Fibroblast of pulmonary artery (primary cell): ENCODE measurements at places on chromosomes 13 and 19.
A peak's percentile ranks its signal among the peaks of the same experiment; 100 is the strongest.

GRCh38 chr19:47019431-47020041 is at the start of gene NPAS1:
Gene NPAS1, plus strand, starts transcription at chr19:47019837. Its CDS starts 1,211 bp downstream, at chr19:47021048.
- DNase-seq: no peak

DNA sequence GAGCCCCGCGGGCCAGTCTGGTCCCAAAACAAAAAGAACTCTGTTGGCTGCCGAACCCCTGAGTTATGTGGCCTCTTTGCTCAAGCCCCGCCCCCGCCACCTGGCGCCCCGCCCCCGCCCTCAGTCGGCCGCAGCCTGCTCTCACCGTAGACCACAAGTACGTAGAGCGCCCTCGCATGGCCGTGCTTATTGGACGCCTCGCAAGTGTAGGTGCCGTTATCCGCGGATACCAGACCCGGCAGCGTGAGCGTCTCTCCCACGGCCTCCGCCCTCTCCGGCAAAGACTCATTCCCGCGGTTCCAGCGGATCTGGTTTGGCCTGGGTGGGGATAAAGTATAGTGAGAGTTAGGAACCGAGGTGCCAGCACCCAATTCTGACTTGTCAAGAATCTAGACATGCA is 5.5 kb upstream of the ZNF428 start:
- DNase-seq: peak; percentile 56

DNA sequence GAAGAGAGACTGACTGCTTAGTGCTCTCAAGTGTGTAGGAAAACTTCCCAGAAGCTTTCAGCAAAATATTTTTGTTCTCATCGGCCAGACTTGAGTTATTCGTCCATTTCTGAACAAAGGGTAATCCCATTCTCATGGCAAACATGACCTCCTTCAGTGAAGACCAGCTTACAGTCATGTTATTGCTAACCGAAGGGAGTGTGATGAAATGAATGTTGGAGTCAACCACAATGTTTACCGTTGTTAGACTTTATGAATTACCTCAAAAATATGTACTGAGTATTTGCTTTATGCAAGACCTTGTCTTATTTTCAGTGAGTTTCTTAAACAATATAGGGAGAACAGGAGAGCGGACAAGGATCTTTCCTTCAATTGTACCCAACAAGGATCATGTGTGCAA is 228.6 kb downstream of the LMO7 start:
- DNase-seq: peak; percentile 78

DNA sequence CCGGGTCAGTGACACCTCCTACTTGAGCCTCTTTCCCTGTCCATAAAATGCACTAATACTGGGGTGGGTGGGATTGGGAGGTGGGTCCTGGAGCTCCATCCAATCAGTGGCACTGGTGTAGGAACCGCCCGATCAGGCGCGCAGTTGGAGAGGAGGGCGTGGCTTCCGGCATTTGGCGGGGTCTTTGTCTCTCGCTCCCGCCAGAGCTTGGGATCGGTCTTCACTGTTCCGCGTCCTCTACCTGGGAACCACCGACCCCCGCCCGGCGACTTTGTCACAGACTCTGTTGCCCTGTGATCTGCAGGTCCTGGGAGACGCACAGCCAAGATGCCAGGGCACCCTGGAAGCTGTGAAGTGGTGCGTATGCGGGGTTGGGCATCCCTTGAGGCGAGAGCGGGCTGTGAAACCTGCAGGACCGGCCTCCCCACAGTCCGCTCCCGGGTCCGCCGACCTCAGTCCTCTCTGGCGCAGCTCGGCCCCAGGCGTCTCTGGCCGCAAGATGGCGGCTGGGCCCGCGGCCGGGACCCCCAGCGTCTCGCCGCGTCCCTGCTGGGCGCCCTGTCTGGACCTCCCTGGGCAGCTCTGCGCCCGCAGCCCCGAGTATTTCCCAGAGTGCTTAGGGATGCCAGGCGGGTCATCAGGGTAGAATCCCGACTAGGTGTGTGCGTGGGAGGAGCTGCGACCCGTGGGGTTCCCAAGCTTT is 41.6 kb upstream of the ZNF730 start:
- peak; percentile 80 for DNase-seq

- DNase-seq: no peak
These were observed 66.8 kb downstream of the TBC1D4 start for GRCh38 chr13:75415171-75415570.

GRCh38 chr19:1495799-1496713 is 5.1 kb downstream of the REEP6 start:
- no peak for DNase-seq

GRCh38 chr19:33280351-33280921 is 21.9 kb downstream of the CEBPA start:
- DNase-seq: no peak

DNA sequence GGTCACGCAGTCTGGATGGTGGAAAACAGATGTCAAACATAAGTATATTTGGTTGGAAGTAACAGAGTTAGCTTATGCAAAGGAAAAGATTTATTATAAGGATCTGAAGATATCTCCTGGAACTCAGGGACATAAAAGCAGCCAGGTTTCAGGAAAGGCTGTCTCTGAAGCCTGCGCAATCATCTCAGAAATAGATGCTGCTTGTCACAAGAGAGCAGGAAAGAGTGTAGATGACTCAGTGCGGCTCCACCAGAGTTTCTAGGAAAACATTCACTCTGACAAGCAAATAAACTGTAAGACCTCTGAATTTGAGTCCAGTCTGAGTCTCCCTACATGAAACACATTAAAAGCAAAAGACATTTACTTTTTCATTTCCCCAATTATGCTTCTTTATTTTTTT is 220.4 kb upstream of the HTR2A start:
- DNase-seq: peak; percentile 67

DNA sequence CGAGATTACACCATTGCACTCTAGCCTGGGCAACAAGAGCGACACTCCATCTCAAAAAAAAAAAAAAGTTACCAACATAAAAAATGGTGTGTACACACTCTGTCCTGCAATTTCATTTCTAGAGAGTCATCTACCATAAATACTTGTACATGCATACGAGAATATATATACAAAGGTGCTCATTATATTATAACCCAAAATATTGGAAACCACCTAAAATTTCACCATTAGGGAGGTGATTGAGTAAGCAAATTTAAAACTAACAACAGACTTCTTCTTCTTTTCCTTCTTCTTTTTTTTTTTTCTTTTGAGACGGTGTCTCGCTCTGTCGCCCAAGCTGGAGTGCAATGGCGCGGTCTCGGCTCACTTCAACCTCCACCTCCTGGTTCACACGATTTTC is 7.4 kb upstream of the C5AR1 start:
- DNase-seq: no peak

DNA sequence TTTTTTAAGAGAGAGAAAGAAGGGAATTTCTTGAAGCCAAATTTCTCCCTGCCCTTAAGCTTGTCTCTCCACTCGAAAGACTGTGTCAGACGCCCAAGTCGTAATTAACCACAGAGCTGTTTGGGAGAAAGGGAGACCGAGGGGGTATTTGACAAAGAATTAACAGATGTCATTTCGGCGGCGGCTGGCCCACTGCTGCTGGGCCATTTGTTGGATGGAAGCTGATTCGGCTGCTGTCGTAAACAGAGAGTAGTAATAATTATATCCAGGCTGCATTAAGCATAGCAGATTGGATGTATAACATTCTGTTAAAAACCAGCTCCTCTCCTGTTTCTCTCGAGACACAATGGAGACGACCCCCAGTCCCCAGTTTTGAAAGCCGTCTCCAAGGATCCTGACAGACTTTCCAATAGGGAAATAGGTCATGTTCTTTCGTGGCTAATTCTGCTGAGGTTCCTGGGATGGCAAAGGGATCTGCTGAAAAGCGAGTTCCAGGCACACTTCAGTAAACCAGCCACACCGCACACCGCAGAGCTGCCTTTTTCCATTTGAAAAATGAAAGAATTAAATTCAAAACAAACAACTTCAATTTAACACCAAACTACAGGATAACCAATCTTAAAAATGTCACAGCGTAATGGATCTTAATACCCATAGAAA is 71.5 kb downstream of the KCTD15 start:
- no peak for DNase-seq

- peak; percentile 32 for DNase-seq
These were observed 226.4 kb downstream of the COG6 start for GRCh38 chr13:39881887-39882286.

GRCh38 chr19:51226067-51226466 is 1.2 kb downstream of the CD33 start:
- DNase-seq: no peak

DNA sequence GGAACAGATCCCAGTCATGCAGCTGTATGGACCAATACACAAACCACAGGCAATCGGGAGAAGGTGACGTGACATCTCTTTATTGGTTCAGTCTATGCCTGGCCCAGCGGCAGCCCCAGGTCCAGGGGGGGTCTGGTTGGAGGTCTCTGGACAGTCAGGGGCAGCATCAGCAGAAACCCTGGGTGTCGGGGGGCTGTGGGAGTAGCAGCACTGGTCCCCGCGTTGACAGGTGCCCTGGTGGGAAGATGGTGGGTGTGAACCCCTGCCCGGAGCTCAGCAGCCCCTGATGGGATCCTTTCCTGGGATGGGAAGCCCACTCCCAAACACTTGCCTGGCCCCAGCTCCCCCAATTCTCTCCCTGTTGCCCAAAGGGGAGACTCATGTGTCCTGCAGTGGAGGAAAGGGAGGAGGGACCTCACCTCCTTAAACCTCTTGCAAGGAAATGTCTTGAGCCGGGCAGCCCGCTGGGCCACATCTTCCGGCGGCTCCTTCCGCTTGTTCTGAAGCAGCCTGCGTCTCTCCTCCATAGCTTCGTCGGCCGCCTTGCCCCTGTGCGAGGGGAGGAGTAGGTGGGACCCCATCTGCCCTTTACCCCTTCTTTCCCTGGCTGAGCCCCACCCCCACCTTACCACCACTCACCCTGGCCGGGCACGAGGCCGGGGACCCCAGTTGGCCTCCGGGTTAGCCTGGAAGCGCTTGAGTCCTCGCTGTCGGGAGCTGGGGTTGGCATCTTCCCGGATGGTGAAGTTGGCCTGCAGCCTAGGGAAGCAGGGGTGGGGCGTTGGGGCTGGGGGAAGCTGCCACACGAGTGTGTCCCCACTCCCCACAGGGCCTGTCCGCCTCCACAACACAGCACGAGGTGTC is 2.4 kb upstream of the LYL1 start:
- no peak for DNase-seq

GRCh38 chr13:29674532-29674931 is 79.0 kb upstream of the SLC7A1 start:
- peak; percentile 26 for DNase-seq

- no peak for DNase-seq
These were observed 174.1 kb downstream of the RGCC start for GRCh38 chr13:41631296-41631965.

DNA sequence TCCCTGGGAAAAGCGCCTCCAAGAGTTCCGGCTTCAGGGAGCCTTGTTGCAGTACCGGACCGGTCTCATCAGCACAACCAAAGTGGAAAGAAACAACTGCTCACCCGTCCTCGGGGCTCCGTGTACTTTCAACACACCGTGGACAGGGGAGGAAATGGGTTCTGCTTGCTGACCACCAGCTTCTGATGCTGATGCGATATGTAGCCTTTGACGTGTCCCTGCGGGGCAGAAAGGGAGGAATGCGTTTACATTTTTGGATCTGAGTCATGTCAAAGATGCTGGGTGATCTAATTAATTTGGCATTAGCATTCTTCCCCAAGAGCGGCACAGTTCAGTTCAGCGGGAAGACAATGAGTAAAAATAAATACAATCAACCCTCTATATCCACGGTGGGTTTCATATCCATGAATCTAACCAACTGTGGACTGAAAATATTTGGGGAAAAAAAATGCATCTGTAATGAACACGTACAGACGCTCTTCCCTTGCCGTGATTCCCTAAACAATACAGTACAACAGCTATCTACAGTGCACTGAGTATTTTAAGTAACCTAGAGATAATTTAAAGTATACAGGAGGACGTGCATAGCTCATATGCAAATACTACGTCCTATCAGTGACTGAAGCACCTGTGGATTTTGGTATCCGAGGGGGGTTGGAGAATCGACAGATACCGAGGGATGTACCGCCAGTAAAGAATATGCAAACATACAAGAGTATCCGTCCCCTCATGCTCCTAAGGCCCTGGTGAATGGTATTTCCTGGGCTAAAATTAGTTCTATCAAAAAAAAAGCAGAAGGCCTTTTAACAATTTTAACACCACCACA is 19.8 kb downstream of the PROZ start:
- peak; percentile 89 for DNase-seq

- DNase-seq: peak; percentile 96
These were observed at the start of gene ZNF528 for GRCh38 chr19:52397310-52398080. Gene ZNF528, plus strand, starts transcription at chr19:52397849. Its CDS starts 4,165 bp downstream, at chr19:52402014.

- DNase-seq: no peak
These were observed 15.1 kb downstream of the RAB20 start for GRCh38 chr13:110546378-110546777.

- peak; percentile 47 for DNase-seq
These were observed 30.7 kb upstream of the ZNF429 start for GRCh38 chr19:21474671-21475181.

GRCh38 chr13:51420681-51421490 is 31.9 kb downstream of the INTS6 start:
- DNase-seq: no peak

DNA sequence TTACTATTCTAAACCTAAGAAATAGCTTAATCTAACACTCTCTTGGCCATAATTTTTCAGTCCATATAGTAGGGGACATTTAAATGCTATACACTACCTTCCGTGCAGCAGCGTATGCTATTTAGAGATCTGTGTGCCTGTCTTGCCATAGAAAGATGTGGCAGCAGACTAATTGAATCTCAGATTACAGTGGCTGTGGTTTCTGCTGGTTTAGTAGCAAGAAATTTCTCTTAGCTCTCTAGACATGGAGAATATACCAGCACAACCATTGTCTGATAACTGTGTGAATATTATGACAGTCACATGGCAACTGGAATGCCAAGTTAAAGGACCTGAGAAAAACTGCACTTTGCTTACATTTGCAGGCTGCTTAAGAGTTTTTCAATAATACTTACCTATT is 672.4 kb upstream of the MIR17HG start:
- DNase-seq: no peak

DNA sequence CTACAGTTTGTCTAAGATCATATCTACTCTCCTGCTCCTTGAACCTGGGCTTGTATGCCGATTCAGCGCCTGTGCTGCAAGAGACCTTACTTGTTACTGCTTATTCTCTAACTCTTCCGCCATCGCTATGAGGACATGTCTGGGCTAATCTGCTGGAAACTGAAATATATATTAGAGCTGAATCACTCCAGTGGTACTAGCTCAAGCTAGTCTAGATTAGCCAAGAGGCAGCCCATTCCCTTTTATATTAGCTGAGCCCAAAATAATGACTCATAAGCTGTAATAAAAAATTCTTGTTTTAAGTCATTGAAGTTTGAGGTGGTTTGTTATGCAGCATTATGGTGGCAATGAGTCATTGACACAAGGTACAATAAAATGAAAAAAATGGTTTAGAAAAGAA is 52.8 kb downstream of the SLC6A16 start:
- peak; percentile 32 for DNase-seq

DNA sequence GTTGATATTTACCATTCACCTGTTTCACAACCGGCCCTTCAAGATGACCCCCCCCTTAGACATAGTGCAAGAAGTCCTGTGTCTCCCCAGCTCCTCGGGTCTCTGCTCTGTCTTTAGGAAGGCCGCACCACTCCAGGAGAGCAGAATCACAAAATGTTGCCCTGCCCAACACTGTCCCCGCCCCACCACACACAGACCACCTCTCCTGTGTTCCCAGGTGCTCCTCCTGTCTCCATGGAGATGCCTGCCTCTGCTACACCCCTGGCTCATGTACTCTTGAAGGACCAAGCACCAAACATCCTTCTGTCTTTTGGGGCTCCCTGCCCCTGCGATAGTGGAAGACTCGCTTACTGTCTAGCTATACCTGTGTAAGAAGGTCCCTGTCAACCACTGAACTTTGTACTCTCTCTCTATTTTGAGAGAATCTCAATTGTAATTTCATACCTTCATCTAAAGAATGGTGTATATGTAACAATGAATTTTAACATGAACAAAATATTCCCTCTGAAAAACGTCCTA is 9.6 kb upstream of the TNFRSF19 start:
- no peak for DNase-seq

- peak; percentile 35 for DNase-seq
These were observed 56.6 kb downstream of the COG3 start for GRCh38 chr13:45521297-45521696.
